Suprapubic skin (tissue), 4 donors: ENCODE measurements at places on chromosomes 11 and 22. TPM values are rescaled to one million over a fixed set of nuclear protein-coding genes. Genes with fewer than 3 reads are reported as not detected.

WT1 gene
- not detected for total RNA-seq

FLRT1 gene
- total RNA-seq, result not detected

LRP5 gene
- 27.3 TPM for total RNA-seq

NAALAD2 gene
- total RNA-seq, result 0.57 TPM

C11orf86 gene
- not detected for total RNA-seq

- no peak for DNase-seq
Measured at GRCh38 chr11:116169776-116170175, 603.0 kb downstream of the BUD13 start.

GRCh38 chr11:131145791-131146190 is 224.6 kb upstream of the NTM start:
- DNase-seq, result no peak

- DNase-seq, result no peak
Measured at GRCh38 chr11:22656130-22656529, 10.3 kb upstream of the GAS2 start.

DNA sequence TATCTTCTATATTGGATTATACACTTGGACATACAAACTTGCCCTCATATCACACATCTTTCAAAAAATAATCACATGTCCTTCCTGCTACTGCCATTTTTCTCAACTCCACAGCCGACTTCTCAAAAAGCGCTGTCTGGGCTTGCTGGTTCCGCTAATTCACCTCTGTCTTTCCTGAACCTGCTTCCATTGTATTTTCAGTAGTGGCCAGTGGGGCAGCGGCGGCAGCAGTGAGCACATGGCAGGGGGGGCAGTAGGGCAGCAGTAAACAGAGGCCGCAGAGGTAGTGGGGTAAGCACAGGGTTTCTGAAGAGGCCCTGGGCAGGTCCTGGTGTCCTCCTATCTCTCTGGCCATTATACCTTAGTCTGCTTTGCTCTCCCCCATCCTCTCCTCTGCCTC is 126.3 kb downstream of the RRAS2 start:
- DNase-seq, result no peak

GRCh38 chr11:6258571-6259081 is 1.0 kb upstream of the CCKBR start:
- no peak for DNase-seq

DNA sequence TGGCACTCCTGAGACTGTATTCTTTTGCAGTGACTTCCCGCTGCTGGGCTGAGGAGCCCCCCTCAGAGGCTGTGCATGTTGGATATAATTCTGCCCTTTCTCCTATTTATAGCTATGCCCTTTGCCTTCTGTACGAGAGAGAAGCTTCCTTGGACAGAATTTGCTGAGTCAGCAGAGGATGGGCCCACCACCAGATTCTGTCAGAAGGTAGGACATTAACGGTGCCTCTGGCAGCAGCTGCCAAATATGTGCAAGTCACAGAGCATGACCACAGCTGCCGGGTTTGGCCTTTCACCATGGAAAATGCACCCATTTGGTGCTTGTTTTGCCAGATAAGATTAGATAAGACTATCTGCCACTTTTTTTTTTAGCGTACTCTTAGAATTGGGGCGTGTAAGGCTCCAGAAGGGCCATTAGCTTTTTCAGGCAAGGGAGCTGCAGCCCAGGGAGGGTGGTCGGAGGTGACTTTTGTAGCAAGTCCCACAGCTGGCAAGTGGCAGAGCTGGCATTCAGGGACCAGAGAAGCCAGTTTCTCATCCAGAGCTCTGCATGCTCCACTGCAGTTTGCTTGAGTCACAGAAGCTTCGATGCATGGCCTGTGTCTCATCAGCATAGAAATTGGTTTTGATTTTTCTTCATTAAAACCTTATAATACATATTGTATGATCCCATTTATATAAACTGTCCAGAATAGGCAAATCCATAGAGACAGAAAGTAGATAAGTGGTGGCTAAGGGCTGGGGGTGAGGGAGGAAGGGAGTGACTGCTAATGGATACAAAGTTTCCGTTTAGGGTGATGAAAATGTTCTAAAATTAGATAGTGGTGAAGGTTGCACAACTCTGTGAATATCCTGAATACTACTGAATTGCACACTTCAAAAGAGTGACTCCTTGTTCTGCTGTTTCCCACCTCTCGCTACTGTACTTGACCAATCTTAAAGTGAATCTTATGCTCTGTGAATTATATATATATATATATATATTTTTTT is 15.8 kb downstream of the UPB1 start:
- DNase-seq, result no peak

DNA sequence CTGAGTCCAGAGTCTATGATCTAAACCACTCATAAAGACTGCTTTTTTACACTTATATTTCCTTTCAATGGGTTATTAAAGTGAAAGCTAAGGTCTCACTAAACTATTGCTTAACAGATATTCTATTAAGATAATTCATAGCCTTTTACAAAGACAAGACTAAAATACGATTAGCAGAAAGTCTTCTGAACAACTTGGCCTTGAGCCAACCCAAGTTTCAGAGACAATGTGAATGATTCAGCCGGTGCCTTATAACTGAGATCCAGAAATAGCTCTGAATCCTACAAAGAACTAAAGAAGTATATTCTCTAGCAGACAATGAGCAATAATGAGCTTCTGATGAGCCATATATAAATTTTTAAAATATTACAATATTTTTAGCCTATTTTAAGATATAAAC is 41.5 kb upstream of the CARD18 start:
- DNase-seq, result no peak

GRCh38 chr11:119637481-119637880 is 91.5 kb downstream of the NECTIN1 start:
- no peak for DNase-seq

GRCh38 chr22:35319244-35319985 is 19.7 kb downstream of the TOM1 start:
- no peak for DNase-seq

DNA sequence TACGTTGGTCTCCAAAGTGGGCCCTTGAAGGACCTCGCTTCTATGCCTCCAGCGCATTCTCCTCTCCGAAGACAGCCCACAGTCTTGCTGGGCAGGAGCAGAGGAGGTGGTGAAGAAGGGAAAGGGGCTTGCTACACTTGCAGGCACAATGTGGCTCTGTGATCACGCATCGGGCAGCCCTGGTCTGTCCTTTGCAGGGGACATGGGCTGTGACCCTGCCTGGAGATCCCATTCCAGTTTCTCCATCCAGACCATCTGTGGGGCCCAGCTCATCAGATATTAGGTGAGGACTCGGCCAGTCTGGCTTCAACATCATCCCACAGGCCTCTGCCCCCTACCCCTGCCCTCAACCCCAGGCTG is 810 bp downstream of the APOA1 start:
- no peak for DNase-seq
